ENCODE measurements at places on chromosomes 4 and X.

DNA sequence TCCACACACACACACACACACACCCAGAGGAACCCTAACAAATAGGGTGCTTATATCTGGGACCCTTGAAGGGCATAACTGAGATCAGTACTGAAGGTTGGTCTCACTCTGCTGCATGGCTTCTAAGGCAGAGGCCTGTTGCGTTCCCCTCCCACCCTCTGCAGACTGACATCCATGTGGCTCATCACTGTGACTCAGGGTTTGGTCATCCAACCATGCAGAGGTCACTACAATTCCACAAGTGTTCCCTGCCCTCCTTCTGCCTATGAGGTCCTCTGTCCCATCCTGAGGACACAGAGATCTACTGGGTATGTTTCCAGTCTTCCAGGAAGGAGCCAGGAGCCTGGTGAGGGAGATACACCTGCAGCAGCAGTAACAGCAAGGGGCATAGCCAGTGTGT lies 55.8 kb downstream of the XAGE2 start:
- DNase-seq, result no peak

- DNase-seq, result no peak
These were observed 379.9 kb downstream of the TRAM1L1 start for GRCh38 chr4:116705466-116705865.

DNA sequence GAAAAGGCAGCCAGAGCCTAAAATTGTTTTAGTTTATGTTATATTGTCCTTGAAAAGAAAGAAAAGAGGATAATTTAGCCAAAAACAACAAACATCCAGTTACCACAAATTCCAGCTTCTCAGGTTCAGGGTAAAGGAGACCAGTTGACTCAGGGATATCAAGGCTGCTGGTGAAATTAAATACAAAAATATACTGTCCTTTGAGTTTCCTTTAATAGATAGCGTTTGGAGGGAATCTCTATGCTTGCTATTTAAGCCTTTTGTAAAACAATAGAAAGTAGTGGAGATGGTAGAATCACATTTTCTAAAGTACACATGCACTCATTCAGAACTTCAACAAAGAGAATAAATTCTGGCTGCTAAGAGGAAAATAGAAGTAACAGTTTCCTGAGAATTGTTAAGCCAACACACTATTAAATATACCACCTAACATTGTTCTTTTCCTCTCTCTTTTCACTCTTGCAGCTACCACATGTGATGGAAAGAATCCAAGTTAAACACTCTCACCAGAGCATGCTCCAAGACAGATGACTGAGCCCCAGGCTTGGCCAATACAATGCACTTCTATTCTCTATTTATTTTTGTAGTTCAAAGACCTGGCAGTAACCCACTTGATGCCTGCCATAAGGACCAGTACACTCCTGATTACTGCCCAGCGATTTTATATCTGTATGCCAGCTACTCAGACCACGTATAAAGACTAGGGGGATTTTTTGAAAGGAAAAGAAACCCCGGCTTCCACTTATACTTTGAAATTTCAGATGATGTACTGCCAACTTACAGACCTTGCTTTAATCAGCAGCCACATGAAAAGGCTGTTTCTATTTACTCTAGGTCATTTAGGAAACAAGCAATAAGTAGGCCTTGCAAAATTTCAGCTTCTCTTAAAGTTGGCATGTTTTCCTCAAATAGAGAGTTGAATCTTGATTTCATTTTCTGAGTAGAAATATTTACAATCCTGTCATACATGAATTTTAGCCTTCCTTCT lies 756.9 kb downstream of the FAT4 start:
- peak; percentile 97 for DNase-seq

GRCh38 chr4:158535130-158535614 lies 13.5 kb downstream of the RXFP1 start:
- no peak for DNase-seq

GRCh38 chr4:177297785-177298391 lies 11.8 kb upstream of the NEIL3 start:
- DNase-seq, result no peak

DNA sequence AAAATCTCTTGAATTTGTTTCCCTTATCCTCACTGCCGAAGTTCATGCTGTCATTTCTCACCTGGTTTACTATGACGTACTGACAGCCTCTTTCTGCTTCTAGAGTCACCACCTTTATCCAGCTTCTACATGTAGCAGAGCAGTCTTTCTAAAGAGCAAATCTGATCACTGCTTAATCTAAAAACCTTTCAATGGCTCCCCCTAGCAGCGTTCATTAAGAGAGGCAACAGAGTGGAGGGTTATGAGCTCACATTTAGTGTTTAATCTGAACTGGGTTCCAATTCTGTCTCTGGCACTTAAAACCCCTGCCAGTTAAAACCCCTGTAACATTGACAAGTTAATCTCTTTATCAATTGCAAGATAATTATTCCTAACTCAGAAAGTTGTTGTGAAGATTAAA lies 4.4 kb downstream of the RBPJ start:
- no peak for DNase-seq

- DNase-seq, result no peak
These were observed 207.6 kb downstream of the THOC2 start for GRCh38 chrX:123525123-123525725.

- DNase-seq, result no peak
These were observed 7.3 kb downstream of the SPARCL1 start for GRCh38 chr4:87521757-87522374.

DNA sequence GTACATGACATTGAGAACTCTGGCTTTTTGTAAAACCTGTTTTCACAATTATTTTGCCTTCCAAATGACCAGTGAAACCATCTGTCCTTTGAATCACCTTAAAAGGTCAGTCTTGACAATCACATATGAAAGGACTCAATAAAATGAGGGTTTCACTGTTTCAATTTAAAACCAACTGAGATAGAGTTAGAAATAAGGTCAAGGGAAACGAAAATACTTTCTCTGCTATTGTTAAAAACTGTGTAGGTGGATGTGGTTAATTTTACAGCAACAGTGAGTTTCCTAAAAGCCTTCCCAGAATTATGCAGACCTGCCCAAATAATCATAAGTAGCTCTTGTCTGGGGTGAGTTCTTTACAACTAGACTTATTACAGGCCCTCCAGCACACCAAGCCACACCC lies 839.9 kb downstream of the RAB28 start:
- no peak for DNase-seq

- no peak for DNase-seq
These were observed 129.1 kb downstream of the HMX1 start for GRCh38 chr4:8742546-8742945.

DNA sequence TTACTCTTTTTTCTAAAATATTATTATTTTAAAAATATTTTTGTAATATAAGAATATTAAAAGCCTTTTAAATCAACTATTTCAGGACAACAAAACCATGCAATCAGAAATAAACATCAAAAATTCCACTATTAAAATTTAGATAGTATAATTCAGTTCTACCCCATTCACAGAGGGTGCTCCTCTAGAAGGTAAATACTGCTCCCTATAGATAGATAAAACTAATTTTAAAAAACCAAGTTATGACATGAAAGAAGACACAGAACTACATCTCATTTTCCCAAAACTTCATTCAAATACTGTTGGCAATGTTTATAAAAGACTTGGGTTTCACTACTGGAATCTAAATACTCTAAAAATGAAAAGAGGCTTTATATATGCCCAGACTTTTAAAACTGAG lies 219.3 kb downstream of the SPOCK3 start:
- DNase-seq, result no peak

GRCh38 chr4:86223472-86223871 lies 136.4 kb downstream of the MAPK10 start:
- no peak for DNase-seq

GRCh38 chr4:153204247-153204671 lies at the start of gene TRIM2:
Gene TRIM2, plus strand, starts transcription at chr4:153204443. Its CDS starts 88 bp downstream, at chr4:153204531.
- DNase-seq, result no peak

DNA sequence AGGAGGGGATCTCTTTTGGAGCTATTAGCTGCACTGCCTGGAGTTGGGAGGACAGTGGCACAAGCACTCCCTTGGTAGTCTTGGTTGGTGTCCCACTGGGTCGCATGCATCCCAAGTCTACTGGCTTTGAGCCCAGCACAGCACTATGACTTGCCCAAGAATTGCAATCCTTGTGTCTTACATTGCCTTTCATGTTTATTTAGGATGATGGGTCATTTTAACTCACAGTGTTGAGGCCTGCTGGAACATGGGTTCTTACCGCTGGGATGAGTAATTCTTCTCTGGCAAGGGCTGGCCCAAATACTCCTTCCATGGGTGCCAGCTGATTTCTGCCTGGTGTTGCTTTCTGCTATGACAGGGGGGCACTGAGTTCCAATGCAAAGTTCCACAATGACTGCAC lies 185.5 kb downstream of the TEX13C start:
- no peak for DNase-seq

- DNase-seq, result peak; percentile 54
These were observed 5.6 kb downstream of the PNCK start for GRCh38 chrX:153667956-153668396.

GRCh38 chr4:81508411-81509185 lies 36.9 kb upstream of the RASGEF1B start:
- DNase-seq, result no peak

- no peak for DNase-seq
These were observed 131.6 kb downstream of the EMCN start for GRCh38 chr4:100386270-100386669.

GRCh38 chr4:153267890-153268289 lies 63.6 kb downstream of the TRIM2 start:
- DNase-seq, result no peak

- no peak for DNase-seq
These were observed 59.3 kb upstream of the PPP1R2C start for GRCh38 chrX:42837101-42837726.

GRCh38 chr4:127995776-127996175 lies 30.6 kb downstream of the ABHD18 start:
- no peak for DNase-seq

DNA sequence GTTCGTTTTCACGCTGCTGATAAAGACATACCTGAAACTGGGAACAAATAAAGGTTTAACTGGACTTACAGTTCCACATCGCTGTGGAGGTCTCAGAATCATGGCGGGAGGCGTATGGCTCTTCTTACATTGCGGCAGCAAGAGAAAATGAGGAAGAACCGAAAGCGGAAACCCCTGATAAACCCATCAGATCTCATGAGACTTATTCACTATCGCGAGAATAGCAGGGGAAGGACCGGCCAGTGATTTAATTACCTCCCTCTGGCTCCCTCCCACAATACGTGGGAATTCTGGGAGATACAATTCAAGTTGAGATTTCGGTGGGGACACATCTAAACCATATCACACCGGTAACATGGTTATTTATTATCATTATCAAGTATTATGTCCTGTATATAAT lies 2204.5 kb downstream of the ARAP2 start:
- no peak for DNase-seq

- no peak for DNase-seq
These were observed 143.9 kb upstream of the DIPK2B start for GRCh38 chrX:45344594-45344993.

GRCh38 chr4:159239629-159240028 lies 136.8 kb downstream of the RAPGEF2 start:
- no peak for DNase-seq

GRCh38 chrX:52265713-52266112 lies 81.0 kb downstream of the MAGED4 start:
- DNase-seq, result no peak

DNA sequence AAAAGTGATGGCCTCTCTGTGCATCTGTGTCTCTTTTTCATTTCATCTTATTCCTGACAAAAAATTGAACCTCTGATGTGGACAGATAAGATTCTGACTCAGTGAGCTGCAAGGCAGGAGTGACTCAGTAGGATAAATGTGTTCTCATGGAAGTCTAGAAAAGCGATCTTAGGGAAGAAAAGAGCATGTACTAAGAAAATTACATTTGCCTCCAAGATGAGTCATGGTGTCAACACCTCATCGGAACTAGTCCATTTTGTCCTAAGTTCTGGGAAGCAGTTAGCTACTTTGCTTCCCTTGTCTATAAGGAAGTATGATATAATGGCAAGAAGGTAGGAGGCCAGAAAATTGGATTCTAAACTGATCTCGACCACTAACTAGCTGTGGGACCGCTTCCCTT lies 83.5 kb upstream of the AFF2 start:
- DNase-seq, result no peak

- DNase-seq, result no peak
These were observed 2.9 kb upstream of the EIF1AX start for GRCh38 chrX:20144491-20144890.

GRCh38 chrX:109880629-109881028 lies 122.3 kb upstream of the TMEM164 start:
- no peak for DNase-seq

- no peak for DNase-seq
These were observed 2.3 kb upstream of the FOXP3 start for GRCh38 chrX:49266523-49267445.

- DNase-seq, result no peak
These were observed 104.4 kb downstream of the STIM2 start for GRCh38 chr4:26964994-26965393.

DNA sequence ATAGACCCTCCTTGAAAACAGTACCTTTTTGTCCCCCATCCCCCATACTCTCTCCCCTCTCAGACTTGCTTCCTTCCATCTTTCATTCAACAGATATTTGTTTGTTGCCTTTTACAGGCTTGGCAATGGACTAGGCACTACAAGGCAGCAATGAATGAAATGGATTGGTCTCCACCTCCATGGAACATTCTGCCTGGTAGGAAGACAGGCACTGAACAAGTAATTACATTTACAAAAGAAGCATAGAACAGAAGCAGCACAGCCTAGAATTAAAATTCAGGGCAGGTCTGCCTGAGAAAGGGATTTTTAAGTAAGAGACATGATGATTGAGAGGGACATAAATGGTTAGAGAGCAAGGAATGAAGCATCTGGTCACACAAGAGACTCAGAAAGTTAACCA lies 346.1 kb downstream of the GRXCR1 start:
- no peak for DNase-seq

DNA sequence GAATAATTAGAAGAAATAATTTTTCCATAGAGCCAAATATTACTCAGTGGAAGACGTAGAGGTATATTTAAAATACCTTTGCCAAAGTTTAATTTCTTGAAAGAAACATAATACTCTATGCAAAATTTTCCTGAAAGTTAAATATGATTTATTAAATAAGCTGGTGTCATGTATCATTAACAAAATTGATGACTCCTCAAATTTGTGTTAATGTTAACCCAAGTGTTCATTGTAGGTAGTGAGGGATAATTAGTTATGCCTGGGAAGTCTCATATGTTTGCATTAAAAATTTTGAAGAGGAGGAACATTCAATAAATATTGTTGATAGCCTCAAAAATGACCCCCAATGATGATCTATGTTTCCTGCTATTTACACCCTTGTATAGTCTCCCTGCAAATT lies 292.7 kb upstream of the AMOT start:
- DNase-seq, result no peak

All from NCI-H446 treated with DMSO at 0.1 percent for 48 hours (cell line).